NCI-H774 (cell line): ENCODE measurements at places on chromosomes 12 and 14.

- DNase-seq: no peak
Observed at GRCh38 chr12:90390947-90391346, 564.0 kb downstream of the CCER1 start.

GRCh38 chr14:83467811-83468210 lies 1934.2 kb upstream of the SEL1L start:
- DNase-seq: no peak

DNA sequence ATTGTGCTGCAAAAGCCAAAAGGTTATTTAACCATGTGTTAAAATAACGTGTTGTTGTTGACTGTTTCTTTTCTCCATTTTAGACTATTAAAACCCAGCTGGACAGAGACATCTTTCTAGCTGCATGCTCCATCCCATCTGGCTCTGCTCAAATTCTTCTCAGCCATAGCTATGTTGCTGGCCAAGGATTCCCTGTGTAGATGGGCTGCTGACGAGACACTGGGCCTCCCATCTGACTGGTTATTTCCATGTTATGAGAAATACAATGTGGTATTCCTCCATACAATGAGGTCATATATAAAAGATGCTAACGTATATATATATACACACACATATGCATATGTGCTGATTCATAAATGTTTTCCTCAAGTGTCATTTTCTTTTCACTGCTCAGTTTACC lies 30.1 kb downstream of the MED13L start:
- DNase-seq: no peak

GRCh38 chr12:15227004-15227679 lies 5.9 kb upstream of the RERG start:
- DNase-seq: peak; percentile 11

GRCh38 chr14:89773644-89774316 lies 180.8 kb downstream of the EFCAB11 start:
- DNase-seq: peak; percentile 37

- no peak for DNase-seq
Observed at GRCh38 chr14:96754162-96754844, 42.9 kb upstream of the VRK1 start.

GRCh38 chr14:70320294-70320693 lies 39.2 kb downstream of the COX16 start:
- DNase-seq: no peak

GRCh38 chr12:107884769-107885694 lies 110.5 kb downstream of the ASCL4 start:
- peak; percentile 29 for DNase-seq

- DNase-seq: peak; percentile 64
Observed at GRCh38 chr12:115794659-115795081, 482.8 kb downstream of the MED13L start.

GRCh38 chr14:20807304-20808161 lies 4.9 kb upstream of the RNASE1 start:
- DNase-seq: peak; percentile 56

DNA sequence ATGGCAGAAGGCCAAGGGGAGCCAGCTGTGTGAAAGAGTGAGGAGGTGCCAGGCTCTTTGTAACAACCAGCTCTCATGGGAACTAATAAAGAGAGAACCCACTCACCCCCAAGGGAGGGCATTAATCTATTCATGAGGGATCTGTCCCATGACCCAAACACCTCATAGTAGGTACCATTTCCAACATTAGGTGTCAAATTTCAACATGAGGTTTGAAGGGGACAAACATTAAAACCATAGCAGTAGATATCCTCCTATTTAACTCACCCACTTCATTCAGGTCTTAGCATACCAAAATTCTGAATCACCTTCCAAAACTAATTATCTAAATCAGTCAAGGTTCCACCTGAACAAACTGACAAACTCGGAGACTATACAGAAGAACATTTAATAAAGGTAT lies 75.3 kb downstream of the PPFIA2 start:
- no peak for DNase-seq

GRCh38 chr12:132099739-132100138 lies 44.4 kb downstream of the DDX51 start:
- DNase-seq: no peak

DNA sequence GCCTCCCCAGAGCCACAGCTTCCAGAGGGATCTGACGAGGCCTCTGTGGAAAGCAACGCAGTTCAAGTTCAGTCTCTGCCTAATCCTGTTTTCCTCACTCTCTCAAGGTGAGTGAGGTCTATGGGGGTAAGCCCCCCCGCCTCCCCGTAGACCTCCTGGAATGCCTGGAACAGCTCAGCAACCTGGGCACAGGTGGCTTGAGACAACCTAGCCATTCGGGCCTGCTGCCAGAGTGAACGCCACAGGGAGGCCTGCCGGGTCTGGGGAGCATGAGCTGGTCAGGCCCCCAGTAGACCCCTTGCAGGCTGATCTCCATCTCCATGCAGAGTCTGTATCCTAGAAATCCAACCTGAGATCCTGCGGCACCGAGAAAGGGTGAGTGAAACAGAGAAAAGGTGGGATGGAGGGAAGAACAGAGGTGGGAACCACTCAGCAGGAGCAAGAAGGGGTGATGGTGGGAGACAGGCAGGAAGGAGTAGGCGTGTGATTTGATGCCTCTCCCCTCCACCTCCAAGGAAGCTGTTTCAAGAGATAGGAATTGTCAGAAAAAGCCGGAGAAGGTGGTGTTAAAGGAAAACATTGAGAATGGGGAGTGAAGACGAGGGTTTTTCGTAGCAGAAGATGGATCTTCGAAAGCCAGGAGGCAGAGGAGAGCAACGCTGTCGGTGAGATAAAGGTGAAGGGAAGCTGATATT lies 123.1 kb upstream of the PRMT8 start:
- DNase-seq: no peak

GRCh38 chr12:88600272-88600671 lies 20.0 kb upstream of the KITLG start:
- no peak for DNase-seq

GRCh38 chr14:89574420-89574819 lies 157.4 kb upstream of the FOXN3 start:
- no peak for DNase-seq

- DNase-seq: no peak
Observed at GRCh38 chr14:54010981-54011380, 54.4 kb upstream of the BMP4 start.

DNA sequence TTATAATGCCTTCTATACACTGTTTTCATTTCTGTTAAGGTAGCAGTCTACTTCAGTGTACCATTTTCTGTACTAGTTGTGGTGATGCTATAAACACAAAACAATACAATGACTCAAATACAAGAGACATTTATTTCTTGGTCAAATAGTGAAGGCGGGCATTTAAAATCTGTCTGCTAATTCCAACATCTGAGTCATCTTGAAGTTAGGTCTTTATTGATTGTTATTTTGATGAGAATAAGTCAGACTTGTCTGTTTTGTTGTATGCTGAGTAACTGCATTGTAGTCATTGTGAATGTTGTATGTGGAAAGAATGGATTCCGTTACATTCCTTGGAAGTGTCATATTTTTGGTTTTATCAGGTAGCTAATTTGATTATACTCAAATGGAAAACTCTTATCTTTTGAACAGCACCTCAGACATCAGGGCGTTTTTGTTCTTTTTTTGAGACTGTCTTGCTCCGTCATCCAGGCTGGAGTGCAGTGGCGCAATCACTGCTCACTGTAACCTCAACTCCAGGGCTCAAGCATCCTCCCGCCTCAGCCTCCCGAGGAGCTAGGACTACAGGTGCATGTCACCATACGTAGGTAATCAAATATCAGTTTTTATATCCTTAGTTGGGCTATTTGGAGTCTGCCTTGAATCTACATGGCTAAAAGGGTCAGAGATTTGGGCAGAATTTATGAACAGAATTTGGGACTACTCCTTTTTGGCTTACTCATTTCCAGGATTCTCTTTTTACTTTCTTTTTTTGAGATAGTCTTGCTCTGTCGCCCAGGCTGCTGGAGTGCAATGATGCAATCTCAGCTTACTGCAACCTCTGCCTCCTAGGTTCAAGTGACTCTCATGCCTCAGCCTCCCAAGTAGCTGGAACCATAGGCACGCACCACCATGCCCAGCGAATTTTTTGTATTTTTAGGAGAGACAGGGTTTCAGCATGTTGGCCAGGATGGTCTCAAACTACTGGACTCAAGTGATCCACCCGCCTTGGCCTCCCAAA lies 56.8 kb downstream of the PAPLN start:
- DNase-seq: no peak

DNA sequence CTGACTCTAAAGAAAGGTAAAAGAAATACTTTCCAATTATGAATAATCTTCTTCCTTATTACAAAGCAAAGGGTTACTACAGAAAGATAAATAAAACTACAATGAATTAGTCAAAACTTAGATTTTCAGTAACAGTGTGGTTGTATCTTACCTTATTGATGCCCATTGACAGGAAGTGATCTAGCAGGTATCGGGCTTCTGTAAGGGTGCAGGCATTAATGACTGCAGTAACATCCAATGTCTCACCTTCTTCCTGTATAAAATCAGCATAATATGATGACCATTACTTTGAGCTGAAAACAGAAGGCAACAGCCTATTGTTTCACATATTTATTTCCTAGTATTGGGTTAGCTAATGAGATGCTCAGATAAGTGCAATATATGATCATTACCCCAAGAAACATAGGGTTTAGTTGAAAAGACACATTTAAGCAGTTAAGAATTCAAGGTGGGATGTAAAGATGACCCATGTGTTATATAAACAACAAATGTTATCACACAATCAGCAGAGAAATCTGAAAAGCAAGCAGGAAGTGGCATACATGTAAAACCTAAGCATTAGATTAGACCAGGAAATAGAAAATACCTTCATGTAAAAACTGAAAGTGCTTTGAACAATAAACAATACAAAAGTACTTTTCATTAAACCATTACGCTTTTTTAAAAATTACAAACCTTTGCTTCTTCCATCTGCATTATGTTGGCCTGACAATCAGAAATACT lies 111.2 kb downstream of the KIF21A start:
- DNase-seq: no peak

DNA sequence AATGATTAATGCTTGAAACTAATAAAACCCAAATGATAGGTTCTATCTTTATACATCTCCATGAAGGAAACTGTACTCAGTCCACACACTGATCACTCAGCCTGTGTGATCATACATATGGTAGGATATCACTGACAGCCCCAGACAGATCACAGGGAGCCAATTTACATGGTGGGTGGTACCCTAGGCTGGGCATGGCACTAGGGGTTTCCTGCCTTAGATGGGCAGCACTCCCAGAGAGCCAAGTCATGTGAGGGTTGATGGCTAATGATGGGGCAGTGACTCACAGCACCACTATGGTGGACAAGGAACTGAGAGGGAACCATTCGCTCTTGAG lies 89.6 kb upstream of the PTPRR start:
- no peak for DNase-seq

DNA sequence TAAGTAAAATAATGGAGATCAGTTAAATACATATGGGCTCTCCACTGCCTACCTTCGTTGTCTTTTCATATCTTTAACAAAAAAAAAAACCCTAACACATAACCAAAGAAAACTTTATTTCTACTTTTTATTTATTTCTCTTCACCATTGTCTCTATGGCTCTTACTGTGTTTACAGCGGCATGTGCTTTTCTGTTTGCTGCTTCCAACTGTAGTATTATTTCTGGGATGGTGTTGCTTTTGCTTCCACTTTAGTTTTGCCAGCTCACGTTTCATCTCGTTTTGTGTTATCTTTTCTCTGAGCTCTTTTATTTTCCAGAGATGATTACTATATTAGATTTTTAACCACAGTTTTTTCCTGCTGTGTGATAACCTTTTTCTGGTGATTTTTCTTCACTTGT lies 46.1 kb downstream of the KTN1 start:
- DNase-seq: no peak

GRCh38 chr12:109289551-109289950 lies 19.5 kb downstream of the FOXN4 start:
- no peak for DNase-seq

DNA sequence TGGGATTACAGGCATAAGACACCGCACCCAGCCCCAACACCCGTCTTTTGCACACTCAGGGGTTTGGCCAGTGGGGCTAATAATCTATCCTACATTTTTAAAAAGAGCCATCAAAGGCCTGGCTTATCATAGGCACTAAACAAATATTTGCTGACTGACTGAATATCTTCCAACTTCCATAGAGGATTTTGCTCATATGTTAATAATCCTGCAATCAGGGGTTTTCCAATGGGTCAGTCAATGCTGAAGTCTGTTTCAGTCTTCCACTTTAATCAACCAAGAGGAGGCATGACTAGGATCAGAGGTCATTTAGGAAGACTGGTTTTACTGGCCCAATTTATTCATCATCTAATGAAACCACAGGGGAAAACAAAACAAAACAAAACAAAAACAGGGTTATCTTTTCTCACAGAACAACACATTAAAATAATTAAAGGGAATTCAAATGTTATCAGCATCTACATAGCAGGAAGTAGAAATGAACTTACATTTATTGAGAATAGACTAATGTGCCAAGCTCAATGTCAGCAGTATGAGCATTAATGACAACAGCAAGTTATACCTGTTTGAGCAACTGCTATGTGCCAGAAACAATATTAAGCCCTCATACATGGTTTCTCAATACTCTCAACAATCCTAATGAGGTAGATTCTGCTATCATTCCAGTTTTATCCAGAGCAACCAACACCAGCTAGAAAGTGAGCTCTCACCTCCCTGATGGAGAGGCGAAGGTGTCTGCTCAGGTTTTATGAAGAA lies 372.2 kb downstream of the EGLN3 start:
- DNase-seq: no peak

- no peak for DNase-seq
Observed at GRCh38 chr14:102545461-102546265, 36.1 kb upstream of the ANKRD9 start.

DNA sequence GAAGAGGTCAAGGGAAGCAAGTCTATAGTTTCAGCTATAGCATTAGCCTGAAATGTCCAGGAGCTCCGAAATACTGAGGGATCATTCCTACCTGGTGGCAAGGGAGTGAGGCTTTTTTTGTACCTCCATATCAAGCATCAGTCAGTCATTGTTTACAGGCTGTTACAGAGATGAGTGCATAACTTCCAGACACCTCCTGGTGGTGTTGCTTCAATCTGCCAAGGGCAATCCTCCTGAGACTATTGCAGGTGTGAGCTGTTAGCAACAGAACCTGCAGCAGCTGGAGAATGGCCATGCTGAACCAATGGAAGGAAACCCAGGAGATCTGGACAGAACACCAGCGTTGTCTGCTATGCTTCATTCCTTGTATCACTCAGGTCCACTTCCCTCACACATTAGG lies 80.0 kb upstream of the SLC8A3 start:
- DNase-seq: no peak
